Neural crest cell (in vitro differentiated cells): ENCODE measurements at places on chromosomes 4 and X.

DNA sequence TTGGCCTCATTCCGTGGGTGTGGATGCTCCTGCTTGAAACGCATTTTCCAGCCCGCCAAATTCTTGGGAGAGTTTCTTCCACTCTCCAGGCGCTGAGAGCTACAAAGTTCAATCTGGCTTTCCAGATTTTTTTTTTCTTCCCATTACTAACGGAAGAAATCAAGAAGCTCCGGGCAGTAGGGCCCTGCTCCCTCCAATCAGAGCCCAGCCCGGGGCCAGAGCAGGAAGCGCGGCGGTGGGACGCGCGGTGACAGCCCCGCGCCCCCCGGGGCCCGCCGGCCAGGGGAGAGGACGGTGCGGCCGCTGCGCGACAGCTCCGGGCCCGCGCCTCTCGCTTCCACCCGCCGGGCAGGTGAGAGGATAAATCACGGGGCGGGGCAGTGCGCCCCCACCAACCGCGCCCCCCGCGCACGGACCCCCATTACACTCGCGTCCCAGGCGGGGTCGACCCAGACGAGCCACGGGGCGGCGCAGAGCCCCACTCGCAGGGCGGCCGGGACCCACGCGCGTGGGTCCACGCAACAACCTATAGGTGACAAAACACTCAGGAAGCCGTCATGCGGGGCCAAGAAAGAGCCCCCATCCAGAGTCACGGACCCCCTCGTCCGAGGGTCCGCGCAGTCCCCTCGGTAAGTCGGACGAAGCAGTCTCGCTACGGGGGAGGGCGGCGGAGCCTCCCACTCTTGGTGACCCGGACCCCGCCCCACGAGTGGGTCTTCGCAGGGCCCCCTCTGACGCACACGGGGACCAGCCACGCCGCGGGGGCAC lies 868 bp downstream of the AFAP1 start:
- H3K27ac ChIP-seq = no peak overlapping the region
- H3K4me1 ChIP-seq = peaks cover 34% of the 10 kb centered on the region
- H3K36me3 ChIP-seq = no peaks in the 10 kb centered on the region
- peak; percentile 36 for DNase-seq
- H3K4me3 ChIP-seq = peak overlapping the region; percentile 85

DNA sequence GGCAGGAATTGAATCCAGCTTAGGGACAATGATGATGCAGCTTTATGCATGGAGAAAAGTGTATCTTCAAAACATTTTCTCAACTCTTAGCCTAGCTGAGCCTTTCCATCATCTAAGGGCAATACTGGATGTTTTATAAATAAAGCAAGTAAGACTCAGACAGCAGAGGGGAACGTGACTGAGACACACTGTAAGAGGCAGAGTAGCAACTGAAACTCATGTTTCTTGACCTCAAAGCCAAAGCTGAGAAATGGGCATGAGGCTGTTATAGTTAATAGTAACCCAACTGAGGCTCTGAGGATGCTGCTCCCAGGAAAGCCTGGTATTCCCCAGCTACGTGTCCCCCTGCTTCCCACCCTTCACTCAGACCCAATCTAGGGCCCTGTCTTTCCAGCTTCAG lies 44.6 kb downstream of the ARHGEF9 start:
- no peaks in the 10 kb centered on the region for H3K4me1 ChIP-seq
- H3K36me3 ChIP-seq = peaks cover 2% of the 10 kb centered on the region
- no peak overlapping the region for H3K4me3 ChIP-seq
- H3K27me3 ChIP-seq = no peaks in the 10 kb centered on the region
- DNase-seq = no peak

GRCh38 chr4:15376145-15376544 lies 51.7 kb upstream of the C1QTNF7 start:
- no peak for DNase-seq
- H3K4me1 ChIP-seq = no peaks in the 10 kb centered on the region
- no peak overlapping the region for H3K27ac ChIP-seq
- no peak overlapping the region for H3K4me3 ChIP-seq
- H3K36me3 ChIP-seq = no peaks in the 10 kb centered on the region

GRCh38 chrX:154373340-154374306 lies 811 bp downstream of the FLNA start:
- peak; percentile 63 for DNase-seq
- H3K4me1 ChIP-seq = peaks cover 6% of the 10 kb centered on the region
- no peak overlapping the region for H3K27ac ChIP-seq
- peak overlapping the region; percentile 93 for H3K4me3 ChIP-seq

DNA sequence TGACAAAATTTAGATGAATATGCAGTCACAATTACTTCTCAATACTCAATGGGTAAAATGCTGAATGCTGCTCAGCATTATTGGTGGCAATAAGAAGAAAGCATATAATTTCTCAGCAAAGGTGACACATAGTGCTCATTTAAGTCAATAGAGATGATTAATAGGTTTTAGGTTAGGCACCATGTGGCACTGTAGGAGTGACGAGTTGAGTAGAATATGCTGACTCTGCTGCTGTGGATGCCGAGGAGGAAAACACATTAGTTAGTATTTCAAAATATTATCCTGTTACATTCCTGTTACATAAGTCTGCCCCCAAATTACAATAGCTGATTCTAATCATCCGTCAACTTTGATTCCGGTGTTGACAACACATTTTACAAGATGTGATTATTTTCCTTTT lies 13.7 kb upstream of the CXCL5 start:
- H3K4me3 ChIP-seq = no peak overlapping the region
- no peak overlapping the region for H3K27ac ChIP-seq
- peaks cover 4% of the 10 kb centered on the region for H3K4me1 ChIP-seq
- H3K36me3 ChIP-seq = no peaks in the 10 kb centered on the region

DNA sequence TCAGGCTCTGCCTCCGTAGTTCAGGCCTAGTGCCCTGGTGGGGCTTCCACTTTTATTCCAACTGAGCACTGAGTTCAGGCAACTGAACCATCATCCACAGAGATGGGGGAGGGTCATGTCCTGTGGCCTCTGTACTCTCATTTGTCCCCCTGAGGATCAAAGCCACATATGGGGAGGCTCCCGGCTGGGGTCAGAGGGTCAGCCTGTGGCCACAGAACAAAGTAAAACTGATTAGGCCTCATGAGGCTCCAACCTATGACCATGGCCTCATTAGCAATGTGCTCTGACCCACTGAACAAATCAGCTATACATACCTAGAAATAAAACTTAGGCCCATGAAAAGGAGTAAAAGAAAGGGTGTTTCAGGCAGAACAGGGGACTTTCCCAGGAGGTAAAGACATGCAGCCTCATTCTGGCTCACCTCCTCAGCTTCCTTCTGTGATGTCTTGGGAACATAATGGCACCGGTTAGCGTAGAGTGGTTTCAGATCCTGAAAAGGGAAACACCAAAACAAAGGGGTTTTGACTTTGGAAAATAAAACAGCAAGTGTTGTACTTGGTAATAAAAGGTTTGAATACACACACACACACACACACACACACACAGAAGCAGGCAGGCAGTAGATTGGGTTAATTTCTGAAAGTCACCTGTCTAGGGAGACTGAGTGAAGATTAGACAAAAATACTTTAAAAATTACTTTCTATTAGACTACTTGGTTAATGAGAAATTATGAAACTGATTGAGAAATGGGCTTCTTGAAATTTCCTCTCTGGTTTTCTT lies 24.3 kb downstream of the TMEM255A start:
- H3K27me3 ChIP-seq = no peaks in the 10 kb centered on the region
- peaks cover 3% of the 10 kb centered on the region for H3K36me3 ChIP-seq
- DNase-seq = no peak
- no peak overlapping the region for H3K4me3 ChIP-seq
- H3K4me1 ChIP-seq = peaks cover 11% of the 10 kb centered on the region
- H3K27ac ChIP-seq = no peak overlapping the region

DNA sequence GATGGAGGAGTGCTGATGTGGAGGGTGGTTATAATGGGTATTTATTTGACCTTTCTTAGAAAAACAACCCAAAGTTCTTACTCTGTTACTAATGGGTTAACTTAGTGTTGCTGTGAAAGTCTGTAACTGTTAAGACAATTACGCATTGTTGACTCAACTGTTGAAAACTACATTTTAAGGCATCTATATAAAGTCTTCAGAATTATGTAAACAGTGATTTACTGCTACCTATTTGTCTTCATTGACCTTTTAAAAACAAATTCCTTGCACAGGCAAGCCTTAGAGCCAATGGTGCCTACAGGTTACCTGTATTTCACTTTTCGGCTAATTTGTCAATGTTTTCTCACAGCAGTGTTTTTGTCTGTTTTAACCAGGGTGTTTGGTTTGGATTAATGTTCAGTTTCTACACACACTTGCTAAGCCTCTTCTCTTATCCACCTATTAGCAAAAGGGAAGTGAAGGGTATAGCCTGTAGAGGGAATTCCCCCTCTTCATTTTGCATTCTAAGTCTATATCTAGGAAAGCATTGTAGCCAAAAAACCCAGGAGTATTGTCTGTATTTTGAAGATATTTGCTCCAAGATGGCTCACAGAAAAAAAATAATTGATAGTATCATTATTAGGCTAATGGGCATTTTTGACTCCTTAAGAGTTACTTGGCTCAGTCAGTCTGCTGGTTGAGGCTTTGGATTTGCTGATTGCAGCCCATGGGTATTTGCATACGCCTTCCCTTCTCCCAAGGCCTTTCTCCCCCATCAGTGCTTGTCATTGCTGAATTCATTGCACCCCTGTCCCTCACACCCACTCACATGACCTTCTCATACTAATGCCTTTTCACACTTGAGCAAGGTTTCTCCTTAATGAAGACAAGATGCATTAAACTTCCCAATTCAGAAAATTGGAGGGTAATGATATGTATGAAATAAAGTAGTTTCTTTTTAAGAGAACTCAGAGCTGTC lies 30.5 kb downstream of the AFF1 start:
- no peaks in the 10 kb centered on the region for H3K36me3 ChIP-seq
- DNase-seq = no peak
- peaks cover 23% of the 10 kb centered on the region for H3K4me1 ChIP-seq

GRCh38 chr4:167234316-167234881 lies at the start of gene SPOCK3:
Gene SPOCK3, minus strand, starts transcription at chr4:167234494.
- H3K36me3 ChIP-seq = no peaks in the 10 kb centered on the region
- peaks cover 16% of the 10 kb centered on the region for H3K4me1 ChIP-seq
- peaks cover 86% of the 10 kb centered on the region for H3K27me3 ChIP-seq
- peak within 1 kb of the TSS; percentile 95 for H3K4me3 ChIP-seq
- peak within 1 kb of the TSS; percentile 46 for H3K27ac ChIP-seq

DNA sequence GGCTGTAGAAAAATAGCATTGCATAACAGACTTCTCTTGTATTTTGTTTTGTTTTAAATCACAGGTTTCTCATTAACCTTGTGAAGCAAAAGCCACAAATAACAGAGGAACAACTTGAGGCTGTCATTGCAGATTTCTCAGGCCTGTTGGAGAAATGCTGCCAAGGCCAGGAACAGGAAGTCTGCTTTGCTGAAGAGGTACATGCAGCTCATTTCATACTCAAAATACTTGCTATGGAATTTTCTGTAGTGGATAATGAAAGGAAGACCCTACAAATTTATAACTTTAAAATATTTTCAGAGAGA lies 17.6 kb downstream of the AFP start:
- no peaks in the 10 kb centered on the region for H3K36me3 ChIP-seq
- no peak overlapping the region for H3K27ac ChIP-seq
- H3K4me3 ChIP-seq = no peak overlapping the region
- no peaks in the 10 kb centered on the region for H3K27me3 ChIP-seq
